ENCODE measurements at places on chromosomes 3 and 15.

DNA sequence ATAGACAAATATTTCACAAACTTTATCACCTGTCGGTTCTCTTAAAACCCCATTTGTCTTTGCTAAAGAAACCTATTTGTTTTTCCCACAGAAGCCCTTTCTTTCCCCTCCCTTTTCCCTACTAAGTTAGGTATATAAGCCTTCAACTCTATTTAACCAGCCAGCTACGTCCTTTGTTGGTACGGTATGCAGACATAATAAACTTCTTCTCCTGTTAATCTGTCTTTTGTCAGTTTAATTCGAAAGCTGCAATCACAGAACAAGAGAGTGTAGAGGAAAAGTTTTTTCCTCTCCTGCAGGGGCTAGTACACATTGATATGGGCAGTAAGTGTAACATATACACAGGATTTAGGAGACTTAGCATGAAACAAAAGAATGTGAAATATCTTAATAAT is 21.9 kb upstream of the C15orf39 start:
- DNase-seq: no peak

DNA sequence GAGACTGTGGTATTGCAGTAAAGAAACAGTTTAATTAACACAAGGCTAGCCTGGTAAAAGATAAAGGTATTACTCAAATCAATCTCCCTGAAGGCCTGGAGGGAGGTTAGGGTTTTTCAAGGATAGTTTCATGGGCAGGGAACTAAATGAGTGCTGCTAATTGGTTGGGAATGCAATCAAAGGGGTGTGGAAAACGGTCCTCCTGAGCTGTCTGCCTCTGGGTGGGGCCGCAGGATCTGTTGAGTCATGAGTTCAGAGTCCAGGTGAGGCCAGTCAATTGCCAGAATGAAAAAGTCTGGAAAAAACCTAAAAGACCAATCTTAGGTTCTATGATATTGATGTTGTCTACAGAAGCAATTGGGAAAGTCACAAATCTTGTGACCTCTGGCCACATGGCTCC is 293.2 kb downstream of the MCTP2 start:
- no peak for DNase-seq

DNA sequence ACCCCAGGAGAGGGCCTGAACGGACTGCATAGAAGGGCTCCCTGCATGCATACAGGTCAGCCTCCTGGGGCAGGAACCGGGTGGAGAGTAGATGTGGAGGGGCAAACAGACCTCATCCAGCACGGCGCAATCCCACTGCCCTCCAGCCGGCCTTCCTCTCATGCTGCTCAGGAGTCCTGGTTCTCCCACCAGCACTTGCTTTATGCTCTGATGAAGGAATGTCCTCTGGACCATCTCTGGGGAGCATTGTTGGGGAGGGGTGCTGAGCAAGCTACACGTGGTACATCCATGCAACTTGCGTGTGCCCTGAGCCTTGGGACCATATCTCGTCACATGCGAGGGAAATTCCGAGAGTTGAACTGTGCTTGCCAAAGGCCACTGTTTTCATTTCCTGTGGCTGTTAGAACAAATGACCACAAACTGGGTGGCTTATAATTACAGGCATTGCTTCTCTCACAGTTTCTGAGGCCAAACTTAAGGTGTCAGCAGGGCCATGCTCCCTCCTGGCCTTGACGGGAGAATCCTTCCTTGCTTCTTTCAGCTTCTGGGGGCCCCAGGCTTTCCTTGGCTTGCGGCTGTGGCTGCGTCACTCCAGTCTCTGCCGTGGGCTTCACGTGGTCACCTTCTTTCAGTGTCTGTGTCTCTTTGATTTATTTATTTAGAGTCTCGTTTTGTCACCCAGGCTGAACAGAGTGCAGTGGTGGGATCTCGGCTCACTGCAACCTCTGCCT is 12.2 kb downstream of the SELENOS start:
- peak; percentile 62 for DNase-seq

DNA sequence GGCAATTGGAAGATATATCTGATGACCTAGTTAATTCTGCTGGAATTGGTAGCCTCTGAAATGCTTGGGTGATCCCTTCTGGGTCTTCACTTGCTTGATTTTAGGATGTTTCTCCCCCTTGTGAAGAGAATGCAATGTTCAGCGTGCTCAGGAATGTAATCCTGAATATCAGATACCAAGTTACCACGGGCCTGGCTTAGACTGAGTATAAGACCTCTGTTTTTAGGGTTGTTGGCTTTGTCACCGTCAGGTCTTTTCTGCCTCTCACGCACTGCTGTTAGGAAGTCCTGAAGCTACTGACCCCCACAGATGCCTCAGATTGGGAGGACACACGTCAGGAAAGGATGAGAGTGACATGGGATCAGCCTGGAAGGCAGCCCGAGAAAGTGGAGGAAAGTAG is 198.5 kb downstream of the CDIN1 start:
- no peak for DNase-seq

GRCh38 chr15:91098451-91098850 is 1.6 kb upstream of the SV2B start:
- DNase-seq: no peak
